ENCODE measurements at places on chromosomes 6 and 20.

- no peak for DNase-seq
Observed at GRCh38 chr6:11833626-11834592, 55.3 kb upstream of the ADTRP start.

DNA sequence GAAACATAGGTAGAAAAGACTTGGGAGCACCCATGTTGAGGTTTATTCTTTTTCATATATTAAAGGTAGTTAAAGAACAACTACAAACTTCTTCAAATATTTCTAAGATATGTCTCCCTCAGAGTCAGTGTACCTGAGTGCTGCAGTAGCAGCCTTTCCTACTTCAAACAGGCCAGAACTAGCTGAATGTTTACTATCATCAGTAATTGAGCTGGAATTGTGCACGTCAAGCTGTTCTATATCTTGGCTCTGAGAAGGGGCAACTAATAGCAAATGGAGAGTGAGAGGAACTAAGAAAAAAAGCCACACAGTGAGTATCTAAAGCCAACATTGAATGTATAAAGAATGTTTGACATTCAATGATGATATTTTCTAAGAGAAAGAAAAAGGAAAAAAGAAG, 21.7 kb downstream of the MTCL3 start:
- no peak for DNase-seq

- no peak for DNase-seq
Observed at GRCh38 chr6:33624856-33625255, 3.7 kb downstream of the ITPR3 start.

DNA sequence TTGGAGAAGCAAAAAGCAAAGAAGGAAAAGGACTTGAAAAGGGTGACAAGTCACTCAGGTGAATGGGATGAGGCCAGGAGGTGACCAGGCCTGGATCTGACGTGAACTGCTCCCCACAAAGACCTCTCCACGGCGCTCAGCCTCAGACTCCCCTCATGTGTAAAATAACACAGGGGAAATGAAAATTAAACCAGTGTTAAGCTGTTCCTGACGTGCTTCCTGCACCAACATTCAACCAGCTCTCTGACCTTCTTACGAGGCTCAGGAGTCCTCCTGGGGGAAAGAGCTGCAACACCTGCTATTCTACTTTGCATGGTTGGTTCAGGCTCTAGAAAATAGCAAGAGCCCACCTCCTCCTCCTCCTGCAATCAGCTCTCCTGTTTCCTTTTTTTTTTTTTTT, 256.7 kb downstream of the ATXN1 start:
- DNase-seq: no peak

GRCh38 chr6:158631678-158632537, 12.6 kb downstream of the DYNLT1 start:
- peak; percentile 37 for DNase-seq

DNA sequence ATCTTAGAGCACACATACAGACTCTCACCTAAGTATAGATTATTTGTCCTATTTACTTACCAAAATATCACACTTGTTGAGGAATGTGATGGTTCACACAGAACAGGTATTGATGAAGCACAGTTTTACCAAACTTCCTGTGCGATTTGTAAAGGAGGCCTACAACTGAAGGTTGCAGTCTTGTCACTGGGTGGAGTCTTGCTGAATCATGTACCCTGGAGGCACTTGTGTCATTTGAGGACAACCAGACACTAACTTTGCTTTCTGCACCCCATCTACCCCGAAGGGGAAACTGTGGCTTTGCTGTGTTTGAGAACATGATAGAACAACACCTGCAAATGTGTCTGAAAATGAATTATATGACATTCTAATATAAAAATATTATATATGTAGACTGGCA, 32.4 kb upstream of the HINT3 start:
- DNase-seq: no peak

- no peak for DNase-seq
Observed at GRCh38 chr20:45780159-45780558, 11.5 kb downstream of the WFDC3 start.

Measured in RWPE2 (cell line).